Stimulated activated CD8-positive, alpha-beta memory T cell treated with anti-CD3 and anti-CD28 coated beads, Interleukin-7, amount 100 ng/mL, for 48 hours (primary cell): ENCODE measurements at places on chromosomes 12 and 14.

- no peak for DNase-seq
Measured at GRCh38 chr12:68743356-68743755, 2.6 kb upstream of the SLC35E3 start.

DNA sequence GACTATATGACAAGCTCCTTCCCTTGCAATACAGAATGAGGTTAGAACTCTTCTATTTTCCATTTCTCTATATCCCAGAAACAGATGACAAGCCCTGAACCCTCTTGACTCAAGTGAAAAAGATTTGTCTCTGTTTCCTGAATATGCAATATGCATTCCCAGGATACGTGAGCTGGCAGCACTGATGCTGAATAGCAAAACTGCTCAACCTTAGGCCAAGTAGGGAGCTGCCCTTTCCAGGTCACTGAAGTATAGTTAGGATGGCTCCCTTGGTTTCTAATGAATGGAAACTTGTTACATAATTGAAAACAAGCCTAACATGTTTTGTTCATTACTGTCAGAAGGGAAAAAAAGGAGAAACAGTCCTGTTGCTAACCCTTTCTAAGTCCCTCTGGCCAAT is 47.9 kb upstream of the PLEKHG7 start:
- no peak for DNase-seq

DNA sequence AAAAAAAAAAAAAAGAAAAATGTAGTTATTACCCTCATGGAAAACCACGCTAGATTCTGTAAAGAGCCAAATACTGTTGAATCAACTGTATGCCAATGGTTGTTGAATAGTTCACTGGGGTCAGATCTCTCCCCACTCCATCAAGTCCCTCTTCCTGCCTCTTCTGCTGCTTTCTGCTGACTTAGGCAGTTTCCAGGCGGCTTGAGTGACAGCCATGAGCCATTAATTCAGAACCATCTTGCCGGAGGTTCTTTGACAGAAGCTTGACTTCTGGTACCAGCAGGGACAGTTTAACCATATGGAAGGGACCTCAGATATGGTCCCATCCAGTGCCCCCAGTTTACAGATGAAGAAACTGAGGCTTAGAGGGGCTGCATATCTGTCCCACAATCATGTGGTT is 34.5 kb downstream of the TSPAN11 start:
- no peak for DNase-seq

- DNase-seq = no peak
Measured at GRCh38 chr12:54455760-54456469, 17.5 kb downstream of the GTSF1 start.

DNA sequence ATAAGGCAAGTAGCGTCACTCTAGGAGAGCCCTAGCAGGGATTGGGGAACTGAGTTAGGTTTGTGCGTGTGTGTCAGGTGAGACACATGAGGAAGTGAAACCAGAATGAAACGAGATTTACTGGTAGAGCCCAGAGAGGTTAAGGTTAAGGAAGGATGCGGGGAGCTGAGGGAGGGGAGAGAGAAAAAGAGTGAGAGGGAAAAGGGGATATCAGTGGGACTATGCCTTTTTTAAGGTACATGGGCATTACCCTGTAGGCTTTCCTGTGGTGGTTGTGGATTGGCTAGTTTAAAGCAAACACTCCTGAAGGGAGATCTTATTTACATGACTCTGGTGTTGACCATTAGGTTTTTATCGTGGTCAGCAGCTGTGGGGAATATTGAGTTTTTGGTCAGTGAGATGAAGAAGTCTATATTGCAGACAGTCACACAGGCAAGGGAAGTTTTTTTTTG is 13.9 kb downstream of the ZDHHC17 start:
- no peak for DNase-seq

DNA sequence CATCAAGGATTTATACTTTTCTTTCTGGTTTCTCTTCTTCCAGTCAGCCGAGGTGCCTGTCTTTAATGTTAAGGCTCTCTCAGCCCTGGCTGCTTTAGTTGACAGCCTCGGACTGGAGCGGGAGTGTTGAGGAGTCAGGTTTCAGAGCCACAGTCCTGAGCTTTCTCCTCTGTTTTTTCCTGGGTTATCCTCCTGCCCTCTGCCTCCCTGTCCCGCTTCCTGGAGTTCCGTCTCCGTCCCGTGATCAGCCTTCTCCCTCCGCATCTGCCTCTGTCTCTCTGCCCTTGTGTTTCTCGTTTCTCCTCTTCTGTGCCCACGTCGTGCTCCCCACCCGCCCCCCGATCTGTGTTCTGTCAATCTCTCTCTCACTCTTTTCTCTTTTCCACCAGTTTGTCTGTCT is 33.0 kb downstream of the IQSEC3 start:
- no peak for DNase-seq

DNA sequence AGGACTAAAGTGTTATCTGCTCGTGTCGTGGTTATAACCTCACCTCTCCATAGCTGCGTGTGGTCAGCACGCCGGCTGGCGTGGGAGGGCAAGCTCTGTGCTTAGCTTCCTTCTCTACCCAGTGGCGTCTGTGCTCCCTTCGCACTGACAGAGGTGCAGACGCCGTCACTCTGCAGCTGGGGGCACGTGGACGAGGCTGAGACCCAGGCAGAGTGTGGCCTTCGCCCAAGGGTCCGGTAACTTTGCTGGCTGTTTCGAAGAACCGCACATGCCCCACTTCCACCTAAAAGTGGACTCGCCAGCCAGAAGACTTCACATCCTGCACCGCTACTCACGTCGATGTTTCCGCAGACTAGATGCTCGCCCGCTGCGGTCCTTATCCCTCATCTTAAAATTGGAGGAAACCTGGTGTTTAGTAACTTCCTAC is 35.9 kb upstream of the DYNC1H1 start:
- DNase-seq = no peak

DNA sequence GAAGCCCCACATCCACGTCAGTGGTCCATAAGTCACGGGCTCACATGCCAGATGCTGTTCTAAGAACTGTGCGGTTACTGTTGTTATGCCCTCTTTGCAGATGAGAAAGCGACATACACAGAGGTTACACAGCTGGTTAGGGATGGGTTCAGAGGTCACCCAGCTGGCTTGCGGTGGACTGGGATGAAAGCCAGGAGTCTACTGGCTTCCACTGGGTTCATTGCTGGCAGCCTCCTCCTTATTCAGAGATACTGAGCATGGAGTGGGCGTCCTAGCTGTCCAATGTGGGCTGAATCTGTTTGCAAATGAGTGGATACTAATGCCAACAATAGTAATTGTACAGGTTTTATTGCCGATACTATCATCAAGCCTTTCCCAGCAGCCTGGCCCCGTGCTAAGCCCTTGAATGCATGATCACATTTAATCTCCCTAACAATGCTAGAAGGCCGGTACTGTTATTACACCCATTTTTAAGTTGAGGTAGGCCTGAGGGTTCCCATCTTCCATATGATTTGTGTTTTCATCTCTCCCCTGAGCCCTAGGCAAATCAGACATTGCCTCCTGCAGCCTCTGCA is 129.1 kb downstream of the PLXNC1 start:
- no peak for DNase-seq

DNA sequence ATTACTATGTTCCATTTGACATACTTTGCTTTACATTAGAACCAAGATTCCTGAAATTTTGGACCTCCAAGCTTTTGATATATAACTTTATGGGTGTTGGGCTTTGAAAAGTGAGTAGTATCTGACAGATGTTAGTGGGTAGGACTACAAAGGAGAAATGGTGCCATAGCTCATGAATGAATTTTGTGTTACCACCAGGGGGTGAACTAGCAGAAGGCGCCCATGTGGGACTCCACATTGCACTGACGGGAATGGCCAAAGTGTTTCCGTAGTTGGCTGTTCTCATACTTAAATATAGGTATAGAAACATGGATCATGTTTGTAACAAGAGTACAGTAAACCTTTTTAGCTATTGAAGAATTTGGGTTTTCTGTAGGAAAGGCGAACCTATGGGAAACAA is 337.5 kb downstream of the FLRT2 start:
- no peak for DNase-seq

DNA sequence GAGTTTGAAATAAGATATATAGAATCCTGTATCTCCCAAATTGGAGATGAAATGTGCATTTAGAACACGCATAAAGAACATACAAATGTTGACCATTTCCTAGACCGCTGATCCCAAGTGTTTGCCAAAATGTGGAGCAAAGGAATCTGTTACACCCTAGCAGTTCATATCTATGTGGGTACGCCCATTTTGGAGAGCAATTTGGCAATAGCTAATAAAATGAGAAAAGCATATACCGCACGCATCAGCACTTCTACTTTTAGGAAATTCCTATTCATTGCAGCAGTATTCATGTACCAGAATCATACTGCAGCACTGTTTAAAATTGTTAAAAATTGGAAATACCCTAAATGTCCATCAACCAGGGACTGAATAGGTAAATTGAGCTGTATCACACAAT is 937.8 kb downstream of the BCL11B start:
- DNase-seq = no peak

DNA sequence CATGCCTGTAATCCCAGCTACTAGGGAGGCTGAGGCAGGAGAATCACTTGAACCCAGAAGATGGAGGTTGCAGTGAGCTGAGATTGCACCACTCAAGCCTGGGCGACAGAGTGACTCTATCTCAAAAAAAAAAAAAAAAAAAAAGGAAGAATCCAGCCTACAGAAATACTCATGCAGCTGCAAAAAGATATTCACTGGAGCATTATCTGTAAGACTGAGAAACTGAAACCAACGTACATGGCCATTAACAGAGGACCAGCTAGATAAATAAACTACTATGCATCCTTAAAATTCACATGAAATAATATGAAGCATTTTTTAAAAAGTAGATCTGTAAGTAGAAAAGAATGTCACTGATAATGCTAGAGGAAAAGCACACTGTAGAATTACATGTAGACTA is 3.5 kb downstream of the SLC7A7 start:
- no peak for DNase-seq

DNA sequence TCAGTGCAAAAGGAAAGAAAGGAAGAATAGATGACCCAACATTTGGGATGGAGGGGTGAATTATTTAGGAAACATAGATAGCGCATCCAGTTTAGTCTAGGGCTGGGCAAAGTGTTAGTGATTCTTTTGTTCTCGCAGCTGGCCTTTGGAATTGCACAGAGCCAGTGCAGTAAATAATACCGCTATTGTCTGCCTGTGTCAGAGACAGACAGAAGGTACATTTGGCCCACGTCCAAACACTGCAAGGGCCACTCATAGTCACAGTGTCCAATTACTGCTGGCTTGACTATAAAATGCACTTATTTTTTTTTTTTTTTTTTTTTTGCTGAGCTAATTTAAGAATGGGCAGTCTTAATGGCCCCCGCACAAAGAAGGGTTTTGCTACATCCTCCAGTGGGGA is 638.6 kb downstream of the BCL11B start:
- DNase-seq = no peak

GRCh38 chr14:52960627-52961026 is 9.8 kb upstream of the FERMT2 start:
- DNase-seq = no peak

GRCh38 chr14:72600551-72601330 is 293.2 kb downstream of the DPF3 start:
- no peak for DNase-seq

DNA sequence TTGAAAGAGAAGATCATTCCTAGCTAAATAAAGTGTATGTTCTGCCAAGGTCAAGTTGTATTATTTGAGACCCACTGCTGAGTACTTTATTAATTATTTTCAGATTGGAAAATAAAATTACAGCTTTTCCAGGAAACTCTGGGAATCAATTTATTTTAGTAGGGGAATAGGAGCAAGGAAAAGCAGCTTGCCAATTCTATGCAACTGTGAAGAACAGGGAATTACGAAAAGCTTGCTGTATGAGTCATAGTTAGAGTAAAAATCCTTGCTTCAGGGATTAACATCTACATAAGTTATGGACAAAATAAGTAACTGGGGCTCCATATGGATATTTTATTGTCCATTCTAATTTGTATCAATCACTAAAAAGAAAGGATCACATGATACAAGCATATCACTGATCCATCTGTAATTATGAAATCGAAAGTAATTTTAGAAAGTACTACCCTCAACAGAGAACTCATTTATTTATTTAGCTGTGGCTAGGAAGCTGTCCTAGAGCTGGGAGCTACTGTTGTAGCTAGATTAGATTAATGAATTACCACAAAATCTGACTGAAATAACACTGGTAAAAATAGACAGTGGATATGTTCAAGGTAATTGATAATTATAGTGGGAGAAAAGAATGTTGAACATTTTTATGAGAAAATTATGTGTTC is 303.5 kb upstream of the NPAS3 start:
- no peak for DNase-seq

DNA sequence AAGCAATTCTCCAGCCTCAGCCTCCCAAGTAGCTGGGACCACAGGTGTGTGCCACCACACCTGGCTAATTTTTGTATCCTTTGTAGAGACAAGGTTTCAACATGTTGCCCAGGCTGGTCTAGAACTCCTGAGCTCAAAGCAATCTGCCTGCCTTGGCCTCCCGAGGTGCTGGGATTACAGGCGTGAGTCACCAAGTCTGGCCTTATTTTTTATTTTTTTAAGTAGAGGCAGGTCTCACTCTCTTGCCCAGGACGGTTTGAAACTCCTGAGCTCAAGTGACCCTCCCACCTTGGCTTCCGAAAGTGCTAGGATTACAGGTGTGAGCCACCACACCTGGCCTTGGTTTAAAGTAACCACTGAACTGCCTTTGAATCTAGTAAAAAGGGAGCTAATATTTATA is 56.8 kb downstream of the SPPL3 start:
- DNase-seq = no peak

DNA sequence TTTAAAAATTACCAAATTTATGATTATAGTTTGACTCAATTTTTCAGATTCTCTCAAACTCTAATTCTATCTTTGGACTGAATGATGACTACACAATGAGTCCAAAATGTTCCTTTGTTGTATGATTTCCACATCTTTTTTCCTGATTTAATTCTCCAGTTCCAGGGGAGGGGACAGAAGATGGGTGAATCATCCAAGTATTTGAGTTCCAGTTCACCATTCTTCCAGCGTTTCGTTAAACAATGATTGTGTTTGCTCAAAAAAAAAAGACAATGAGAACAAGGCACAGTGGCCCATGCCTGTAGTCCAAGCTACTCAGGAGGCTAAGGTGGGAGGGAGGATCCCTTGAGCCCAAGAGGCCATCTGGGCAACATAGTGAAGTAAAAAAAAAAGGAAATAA is 23.8 kb downstream of the BAZ1A start:
- no peak for DNase-seq

DNA sequence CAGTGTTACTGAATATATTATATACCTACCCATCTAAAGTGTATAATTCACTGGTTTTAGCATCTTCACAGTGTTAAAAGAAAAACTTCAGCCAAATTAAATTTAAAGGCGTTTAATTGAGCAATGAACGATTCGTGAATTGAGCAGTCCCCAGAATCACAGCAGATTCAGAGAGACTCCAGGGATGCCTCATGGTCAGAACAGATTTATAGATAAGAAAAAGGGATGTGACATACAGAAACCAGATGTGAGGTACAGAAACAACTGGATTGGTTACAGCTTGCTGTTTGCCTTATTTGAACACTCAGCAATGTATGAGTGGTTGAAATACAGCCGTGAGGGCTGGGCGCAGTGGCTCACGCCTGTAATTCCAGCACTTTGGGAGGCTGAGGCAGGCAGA is 84.6 kb downstream of the WNK1 start:
- DNase-seq = no peak

- no peak for DNase-seq
Measured at GRCh38 chr14:24261256-24261968, 1.6 kb downstream of the TGM1 start.

GRCh38 chr12:108517288-108518100 is 2.4 kb downstream of the FICD start:
- no peak for DNase-seq
